ENCODE measurements at places on chromosomes 16 and 17. TPM values are rescaled to one million over a fixed set of nuclear protein-coding genes. Genes with fewer than 3 reads are reported as not detected.
A peak's percentile ranks its signal among the peaks of the same experiment; 100 is the strongest.

The TRPV2 gene
- 2.9 TPM for polyA plus RNA-seq

The C16orf89 gene
- polyA plus RNA-seq, result 3.3 TPM

The SLC5A10 gene
- 0.58 TPM for polyA plus RNA-seq

The CLEC18B gene
- 137 TPM for polyA plus RNA-seq

The STX1B gene
- polyA plus RNA-seq, result 2.5 TPM

The CCL3 gene
- polyA plus RNA-seq, result 3.9 TPM

The CCL22 gene
- 0.10 TPM for polyA plus RNA-seq

DNA sequence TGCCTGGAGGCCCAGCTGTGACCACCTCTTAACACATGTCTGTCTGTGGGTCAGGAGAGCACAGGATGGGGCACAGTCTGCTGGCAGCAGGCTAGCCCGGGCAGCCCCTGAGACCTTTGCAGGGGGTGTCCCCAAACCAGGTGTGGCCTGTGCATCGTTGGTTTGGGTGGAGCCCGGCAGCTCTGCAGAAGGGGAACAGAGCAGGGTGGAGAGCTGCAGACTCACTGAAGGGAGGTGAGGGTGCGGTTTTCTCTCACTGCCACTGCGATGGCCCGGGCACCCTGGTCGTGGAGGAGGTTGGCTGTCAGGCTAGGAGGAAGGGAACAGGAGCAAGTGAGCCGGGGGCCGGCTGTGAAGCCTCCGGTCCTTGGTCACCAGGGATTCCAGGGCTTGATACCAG is 28.8 kb downstream of the NLRC3 start:
- no peak for DNase-seq

DNA sequence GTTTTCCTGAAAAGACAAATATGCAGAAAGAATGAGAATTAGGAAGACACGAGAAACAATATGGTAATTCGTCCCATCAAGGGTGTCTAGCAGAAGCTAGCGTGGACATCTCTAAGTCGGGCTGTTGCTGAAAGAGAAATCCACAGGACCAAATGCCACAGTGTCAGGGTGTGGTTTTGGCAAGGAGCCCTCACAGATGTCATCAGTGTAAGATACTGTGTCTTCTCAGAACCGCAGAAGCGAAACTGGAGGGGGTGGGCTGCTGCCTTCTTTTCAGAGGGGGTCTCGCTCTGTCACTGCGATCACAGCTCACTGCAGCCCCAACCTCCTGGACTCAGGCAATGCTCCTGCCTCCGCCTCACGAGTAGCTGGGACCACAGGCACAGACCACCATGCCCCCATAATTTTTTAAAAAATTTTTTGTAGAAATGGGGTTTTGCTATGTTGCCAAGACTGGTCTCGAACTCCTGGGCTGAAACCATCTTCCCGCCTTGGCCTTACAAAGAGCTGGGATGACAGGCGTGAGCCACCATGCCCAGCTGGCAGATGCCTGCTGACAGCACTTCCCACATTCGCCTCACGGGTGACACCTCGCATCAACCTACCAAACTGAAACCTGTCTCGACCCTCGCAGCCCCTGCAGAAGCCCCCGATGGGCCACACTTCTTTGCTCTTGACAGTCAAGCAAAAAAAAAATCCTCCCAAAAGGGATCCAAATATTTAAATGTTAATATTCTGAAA is 26.2 kb downstream of the TRAP1 start:
- DNase-seq, result no peak

DNA sequence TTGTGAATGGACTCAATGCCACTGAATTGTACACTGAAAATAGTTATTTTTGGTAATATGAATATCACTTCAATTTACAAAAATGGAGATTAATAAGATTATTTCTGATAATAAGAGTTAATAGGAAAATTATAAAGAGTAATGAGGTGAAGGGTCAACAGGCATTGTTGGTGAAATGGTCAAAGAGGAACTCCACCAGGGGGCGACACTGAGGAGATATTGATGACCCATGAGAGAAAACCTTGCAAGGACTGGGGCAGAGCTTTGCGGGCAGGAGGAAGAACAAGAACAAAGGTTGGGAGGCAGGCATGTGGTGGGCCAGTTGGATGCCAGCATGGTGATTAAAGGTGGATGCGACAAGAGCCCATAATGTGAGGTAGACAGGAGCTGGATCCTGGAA is 74.0 kb upstream of the XYLT1 start:
- no peak for DNase-seq

- DNase-seq, result no peak
Observed at GRCh38 chr16:82535262-82535661, 91.5 kb upstream of the CDH13 start.

DNA sequence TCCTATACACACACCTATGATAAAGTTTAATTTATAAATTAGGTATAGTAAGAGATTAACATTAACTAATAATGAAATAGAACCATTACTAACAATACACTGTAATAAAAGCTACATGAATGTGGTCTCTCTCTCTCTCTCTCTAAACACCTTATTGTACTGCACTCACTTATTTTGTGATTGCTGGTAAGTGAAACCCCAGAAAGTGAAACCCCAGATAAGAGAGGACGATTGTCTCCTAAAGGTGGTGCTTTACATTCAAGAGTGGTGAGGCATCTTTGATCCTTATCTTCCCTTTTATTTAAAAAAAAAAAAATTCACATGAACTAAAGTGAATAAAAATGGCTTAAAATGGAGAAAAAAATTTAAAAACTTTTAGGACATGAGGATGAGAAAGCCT is 80.1 kb upstream of the TRAP1 start:
- DNase-seq, result no peak

DNA sequence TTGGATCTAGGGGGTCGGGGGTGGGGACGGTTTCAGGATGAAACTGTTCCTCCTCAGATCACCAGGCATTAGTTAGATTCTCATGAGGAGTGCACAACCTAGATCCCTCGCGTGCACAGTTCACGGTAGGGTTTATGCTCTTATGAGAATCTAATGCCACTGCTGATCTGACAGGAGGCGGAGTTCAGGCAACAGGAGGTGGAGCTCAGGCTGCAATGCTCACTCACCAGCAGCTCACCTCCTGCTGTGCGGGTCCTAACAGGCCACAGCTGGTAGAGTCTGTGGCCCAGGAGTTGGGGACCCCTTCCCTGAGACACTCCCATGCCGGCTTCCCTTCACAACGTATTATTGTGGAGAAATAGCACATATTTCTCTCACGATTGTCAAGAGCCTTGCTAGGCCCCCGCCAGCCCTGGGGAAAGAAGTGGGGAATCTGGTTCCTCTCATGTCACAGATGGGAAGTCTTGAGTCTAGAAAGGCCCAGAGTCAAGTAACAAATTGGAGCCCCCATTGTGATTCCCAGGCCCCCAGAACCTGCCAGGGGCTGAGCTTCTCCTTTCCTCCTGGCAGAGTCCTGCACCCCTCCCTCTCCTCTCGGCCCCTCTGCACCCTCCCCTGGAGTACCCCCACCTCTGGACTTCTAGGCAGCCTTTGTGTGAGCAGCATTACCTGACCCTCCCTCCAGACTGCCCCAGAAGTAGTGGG is 6.1 kb upstream of the KRT14 start:
- no peak for DNase-seq

DNA sequence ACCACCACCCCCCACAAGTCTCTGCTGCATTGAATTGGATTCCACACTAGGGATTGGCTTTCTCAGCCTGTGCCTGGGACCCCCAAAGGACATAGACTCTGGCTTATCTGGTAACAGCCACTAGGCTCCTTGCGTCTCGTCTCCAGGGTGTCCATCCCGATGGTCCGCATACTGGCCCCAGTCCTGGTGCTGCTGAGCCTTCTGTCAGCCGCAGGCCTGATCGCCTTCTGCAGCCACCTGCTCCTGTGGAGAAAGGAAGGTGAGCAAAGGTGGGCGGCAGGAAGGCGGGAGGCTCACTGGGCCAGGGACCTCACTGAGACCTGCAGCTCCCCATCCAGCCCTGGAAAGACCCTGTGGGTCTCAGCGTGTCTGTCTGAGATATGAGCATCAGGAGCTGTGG is 8.1 kb downstream of the CD300LG start:
- no peak for DNase-seq

DNA sequence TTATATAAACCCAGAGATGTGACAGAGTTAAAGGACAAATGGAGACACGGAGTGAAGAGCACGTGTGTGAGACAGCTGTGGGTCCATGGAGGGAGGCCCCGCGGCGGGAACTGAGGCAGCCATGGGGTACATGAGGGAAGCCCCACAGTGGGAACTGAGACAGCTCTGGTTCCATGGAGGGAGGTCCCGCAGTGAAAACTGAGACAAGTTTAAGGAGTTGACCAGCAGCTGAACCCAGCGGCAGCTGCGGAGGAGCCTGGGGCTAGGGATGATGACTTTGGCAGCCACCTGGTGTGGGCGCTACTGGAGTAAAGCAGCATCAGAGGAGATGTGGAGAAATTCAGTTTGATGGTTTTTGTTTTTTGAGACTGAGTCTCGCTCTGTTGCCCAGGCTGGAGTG is 185.1 kb downstream of the RPTOR start:
- DNase-seq, result no peak

DNA sequence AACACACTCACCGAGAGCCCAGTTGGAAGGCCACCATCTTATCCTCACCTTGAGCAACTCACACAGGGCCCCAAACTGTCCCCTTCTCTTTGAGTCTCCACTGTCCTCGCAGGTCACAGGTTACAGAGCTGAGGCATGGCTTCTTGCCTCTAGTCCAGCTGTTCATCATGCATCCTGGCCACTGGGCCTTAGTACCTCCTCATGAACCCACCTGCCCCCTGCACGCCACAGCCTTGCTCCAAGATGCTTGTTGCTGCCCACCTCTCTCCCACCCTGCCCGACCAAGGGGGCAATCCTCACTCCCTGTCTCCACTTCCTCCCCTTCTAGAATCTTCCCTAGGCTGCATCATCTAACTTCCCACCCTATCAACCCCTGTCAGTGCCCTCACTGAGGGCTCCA is 17.1 kb downstream of the CDH5 start:
- DNase-seq, result no peak

- DNase-seq, result no peak
Observed at GRCh38 chr16:19713697-19714096, 4.3 kb downstream of the KNOP1 start.

DNA sequence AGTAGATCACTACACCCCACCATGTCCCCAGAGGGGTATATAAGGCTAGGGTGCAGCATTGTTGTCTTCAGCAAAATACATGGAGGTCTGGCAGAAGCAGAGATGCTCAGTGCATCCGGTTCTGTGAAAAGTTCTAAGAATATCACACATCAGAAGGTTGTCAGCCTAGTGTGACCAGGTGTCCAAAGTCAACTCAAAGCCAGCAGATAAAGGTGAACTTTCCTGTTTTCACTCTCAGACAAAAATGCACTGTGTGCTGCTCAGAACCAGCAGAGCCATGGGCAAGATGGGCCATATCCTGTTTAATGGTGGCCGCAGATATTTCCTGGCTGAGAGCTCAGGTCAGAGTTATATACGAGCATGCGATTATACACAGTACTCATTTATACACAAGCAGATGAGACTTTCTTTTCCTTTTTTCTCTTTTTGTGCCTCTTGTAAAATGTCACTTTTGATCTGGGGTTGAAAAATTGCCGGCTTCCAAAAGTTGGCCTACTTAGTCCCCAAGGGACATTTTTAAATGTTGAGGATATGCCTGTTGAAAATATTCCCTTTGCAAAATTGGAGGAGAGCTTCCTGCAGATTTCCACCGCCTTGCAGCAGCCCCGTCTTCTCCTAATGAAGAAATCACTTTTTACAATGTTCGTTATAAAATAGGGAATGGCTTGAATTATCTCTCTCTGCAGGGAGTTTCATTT is 425.6 kb upstream of the SALL1 start:
- no peak for DNase-seq

DNA sequence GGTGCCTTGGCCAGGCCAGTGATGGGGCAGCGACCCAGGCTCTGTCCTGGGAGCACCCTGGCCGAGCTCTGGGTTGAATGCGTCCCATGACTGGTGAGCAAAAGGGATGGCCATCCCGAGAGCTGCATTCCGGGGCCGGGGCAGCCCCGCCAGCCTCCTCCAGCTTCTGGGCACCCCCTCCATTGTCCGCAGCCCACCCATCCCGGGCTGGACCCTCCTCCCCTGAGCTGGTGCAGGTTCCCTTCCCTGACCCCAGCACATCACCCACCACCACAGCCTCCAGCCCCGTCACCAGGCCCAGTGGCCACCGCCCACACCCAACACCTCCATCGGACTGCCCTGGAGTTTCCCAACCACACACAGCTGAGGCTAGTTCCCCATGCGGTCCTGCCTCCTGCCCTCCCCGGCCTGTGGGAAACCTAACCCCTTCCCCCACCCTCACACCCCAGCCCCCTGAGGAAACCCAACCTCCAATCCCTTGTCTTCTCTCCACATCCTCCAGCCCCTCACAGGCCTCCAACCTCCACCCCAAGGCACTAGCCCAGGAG is 16.2 kb upstream of the PVALEF start:
- no peak for DNase-seq

DNA sequence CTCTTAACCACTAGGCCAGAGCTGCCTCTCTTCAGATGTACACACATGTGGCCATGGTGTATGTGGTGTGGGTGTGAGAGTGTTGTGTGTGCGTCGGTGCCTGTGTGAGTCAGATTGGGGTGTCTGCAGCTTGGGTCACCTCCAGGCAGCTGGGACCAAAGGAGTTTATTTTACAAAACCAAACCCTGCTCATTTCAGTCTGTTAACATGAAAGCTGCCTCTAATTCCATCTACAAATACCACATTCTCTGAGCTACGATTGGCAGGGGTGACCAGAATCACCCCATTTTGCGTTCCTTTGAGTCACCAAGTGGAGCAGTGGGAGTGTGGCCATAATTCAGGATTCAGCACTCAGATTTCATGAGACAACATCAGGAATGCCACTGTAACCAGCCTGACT is 105.3 kb downstream of the IRX5 start:
- DNase-seq, result peak; percentile 25

GRCh38 chr17:51914577-51914976 is 243.9 kb downstream of the CA10 start:
- DNase-seq, result no peak

Data from left kidney (tissue), 8 donors.